ENCODE measurements at places on chromosomes 5 and 9.

- no peak for DNase-seq
These were observed 51.5 kb downstream of the LRSAM1 start for GRCh38 chr9:127502706-127503378.

- no peak for DNase-seq
These were observed 2.2 kb downstream of the RAD1 start for GRCh38 chr5:34913072-34913471.

DNA sequence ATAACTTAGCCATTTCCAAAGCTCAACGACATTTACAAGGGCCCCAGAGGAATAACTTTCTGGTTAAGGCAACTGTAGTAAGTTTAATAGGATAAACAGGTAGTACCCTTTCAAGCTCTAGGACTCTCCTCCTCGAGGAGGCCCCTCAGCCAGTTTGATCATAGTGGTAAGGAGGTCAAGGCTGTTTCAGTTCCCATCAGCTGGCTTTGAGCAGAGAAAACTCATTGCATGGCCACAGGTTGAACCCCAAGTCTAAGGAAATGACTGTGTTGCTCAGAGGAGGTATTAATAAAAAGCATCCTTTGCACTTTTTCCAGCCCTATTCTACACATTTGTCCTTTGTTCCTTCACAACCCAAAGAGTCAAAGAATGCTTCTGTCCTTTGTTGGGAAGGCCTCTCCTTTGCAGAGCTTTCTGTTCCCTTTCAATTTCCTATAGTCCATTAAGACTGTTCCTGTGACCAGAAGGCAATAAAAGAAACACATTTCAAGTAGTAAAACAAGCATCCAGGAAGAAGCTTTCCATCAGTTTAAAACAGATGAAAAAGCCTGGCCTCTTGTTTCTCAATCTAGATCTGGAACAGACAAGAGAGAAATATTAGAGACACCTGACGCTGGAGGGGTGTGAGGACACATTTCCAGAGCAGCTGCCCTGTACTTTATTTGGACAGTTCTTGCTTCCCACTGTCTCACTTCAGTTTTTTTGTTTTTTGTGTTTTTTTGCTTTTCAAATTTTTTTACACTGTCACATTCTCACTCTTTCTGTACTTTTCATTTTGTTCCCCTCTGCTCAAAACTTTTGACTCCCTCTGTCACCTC is 54.1 kb downstream of the PRRC1 start:
- DNase-seq = no peak

DNA sequence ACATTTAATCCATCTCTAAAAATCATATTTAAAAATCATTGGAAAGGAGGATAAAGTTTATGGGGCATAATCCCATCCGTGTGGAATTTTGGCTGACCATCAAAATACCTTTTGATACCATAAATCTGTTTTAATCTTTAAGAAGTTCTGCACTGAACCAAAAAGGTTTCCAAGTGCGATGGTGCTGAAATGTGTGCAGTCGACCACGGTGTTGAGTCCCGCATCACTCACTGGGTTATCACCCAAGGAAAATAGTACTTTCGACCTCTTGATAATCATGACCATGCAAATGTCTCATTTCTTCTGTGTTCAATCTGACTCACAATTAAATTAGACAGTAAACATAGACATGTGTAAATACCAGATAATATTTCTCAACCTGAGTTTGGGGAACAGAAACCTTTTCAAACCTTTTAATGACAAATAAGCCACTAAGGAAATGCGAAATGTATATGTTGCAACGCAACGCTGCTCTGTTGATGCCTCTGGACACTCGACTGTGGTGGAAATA is 62.0 kb upstream of the CDH6 start:
- no peak for DNase-seq

DNA sequence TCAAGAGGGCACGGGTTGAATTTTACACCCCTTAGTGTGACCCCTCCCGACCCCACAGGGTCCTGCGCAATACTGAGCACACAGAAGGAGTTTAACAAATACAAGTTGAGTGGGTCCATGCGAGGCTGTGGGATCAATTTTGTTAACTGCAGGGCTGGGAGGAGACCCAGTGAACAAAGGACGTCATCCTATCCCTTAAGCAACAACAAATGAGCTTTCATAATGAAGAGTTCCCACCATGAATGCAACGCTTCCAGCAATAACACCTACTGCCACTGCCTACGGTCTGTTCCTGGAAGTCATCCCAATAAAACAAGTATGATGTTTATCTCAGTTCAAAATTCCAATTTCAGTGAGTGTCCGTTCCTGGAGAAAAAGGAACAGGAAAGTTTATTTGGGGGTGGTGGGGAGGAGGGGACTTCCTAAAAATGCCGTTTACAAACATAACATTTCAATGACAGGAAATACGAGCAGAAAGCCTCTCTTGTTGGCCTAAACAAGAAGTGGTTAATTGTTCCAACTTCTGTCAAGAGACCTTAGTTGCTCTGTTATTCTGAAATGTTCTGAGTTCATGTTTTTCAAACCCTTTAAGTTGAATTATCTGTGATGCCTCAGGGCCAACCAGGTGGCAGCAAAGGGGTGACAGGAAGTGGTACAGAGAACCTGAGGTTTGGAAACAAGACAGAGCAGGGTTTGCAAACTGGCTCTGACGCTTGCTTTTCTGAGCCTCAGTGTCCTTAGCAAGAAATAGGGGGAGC is 65.8 kb upstream of the PLPP6 start:
- no peak for DNase-seq

DNA sequence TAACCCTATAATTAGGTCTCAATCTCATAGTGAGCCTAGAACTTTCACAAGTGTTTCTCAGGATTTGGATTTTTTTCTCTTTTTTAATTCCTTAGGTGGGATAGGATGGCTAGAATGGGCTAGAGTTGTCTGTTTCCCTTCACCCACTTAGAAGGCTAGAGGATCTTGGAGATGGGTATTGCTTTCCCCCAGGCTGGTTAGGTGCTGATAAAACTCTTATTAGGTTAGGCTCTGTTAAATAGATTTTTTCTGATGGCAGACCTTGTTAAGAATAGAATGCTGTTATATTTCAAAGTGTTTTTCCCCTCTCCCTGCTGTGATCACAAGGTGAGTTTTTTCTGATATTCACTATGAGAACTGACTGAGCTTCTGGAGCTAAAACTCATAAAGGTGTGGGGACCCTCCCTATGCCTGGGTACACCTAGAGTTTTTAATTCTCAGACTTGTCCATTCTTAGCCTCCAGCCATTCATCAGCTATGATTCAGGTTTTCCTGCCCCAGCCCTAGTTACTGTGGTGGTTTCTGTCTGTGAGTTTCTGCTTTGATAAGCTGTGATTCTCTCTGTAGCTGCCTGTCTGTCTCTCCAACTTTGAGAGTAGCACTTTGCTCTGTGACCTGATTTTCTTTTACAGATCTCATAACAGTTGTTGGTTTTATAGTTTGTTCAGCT is 132.4 kb downstream of the HACD4 start:
- no peak for DNase-seq

- DNase-seq = no peak
These were observed 52.1 kb downstream of the TSSK1B start for GRCh38 chr5:113382731-113383130.

DNA sequence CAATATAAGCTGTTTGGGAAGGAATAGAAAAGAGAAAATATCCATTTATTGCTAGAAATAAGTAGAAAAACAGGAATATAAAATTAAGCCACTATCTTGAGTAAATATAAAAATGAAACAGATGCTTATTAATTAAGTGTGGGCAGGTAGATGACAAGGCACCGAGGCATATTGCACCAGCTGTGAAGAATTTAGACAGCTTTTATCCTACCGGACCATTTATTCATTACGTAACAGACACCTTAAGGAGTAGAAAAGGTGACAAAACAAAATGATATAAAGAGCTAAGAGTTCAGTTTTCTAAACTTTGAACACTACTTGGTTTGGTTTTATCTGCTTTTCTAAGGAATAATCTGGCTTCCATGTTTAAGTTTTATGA is 404.1 kb downstream of the PTPRD start:
- no peak for DNase-seq

GRCh38 chr9:94289691-94290090 is 30.6 kb downstream of the ZNF169 start:
- no peak for DNase-seq

DNA sequence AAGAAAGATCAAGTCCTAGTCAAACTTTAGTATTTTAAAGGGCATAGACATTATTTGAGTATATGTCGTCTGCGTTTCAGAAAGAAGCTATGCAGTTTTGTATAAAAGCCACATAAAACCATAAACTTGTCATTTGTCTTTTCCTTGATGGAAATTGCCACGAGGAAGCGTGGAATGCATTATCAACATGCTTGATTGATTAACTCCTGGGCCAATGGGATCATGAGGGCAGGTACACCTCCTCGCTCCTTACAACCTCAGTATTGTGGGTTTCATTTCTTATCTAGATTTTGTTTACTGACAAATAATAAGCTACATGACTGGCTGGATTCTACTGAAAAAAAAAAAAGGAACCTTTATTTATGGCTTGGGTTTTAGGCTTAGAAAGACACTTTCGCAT is 122.5 kb upstream of the RFX3 start:
- no peak for DNase-seq

- DNase-seq = no peak
These were observed 1630.1 kb upstream of the C9orf72 start for GRCh38 chr9:29203244-29203930.

- DNase-seq = no peak
These were observed 477.6 kb downstream of the TLE1 start for GRCh38 chr9:81211741-81212140.

GRCh38 chr5:35212122-35212982 is 17.9 kb downstream of the PRLR start:
- no peak for DNase-seq

DNA sequence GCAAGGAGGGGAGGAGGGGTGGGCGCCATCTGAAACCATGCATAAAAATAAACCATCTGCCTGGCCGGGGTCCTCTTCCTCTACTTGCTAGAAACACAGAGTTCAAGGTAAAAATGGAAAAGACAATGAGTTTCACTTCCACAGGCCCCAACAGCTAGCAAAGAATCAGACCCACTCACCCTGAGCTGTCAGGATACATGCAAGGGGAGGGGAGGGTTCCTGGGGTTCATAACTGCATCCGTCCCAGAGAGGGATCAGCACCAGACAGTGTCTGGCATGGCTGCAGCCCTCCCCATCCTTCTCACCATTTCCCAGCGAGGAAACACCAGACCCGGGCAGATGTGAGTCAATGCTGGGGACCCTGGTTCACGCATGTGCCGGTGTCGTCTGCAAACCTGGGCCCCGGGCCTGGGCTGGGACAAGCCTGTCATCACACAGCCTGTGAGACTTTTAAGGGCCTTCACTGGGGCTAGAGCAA is 55.4 kb downstream of the SEMA4D start:
- no peak for DNase-seq

DNA sequence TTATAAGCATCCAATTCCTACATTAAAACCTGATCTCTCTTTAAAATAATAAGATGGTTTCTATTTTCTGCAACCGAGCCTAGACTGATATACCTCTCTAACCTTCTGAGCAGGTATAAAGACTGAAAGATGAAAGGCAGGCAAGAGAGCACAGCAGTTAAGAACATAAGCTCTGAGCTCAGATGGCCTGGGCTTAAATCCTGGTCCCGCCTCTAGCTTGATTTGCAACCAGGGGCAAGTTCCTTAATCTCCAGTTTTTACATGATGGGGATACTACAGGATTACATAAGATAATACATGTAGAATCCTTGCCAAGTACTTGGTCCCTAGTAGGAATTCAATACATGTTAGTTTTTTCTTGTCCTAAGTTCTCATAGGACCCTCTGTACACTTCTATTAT is 33.9 kb downstream of the SLC24A2 start:
- DNase-seq = no peak

DNA sequence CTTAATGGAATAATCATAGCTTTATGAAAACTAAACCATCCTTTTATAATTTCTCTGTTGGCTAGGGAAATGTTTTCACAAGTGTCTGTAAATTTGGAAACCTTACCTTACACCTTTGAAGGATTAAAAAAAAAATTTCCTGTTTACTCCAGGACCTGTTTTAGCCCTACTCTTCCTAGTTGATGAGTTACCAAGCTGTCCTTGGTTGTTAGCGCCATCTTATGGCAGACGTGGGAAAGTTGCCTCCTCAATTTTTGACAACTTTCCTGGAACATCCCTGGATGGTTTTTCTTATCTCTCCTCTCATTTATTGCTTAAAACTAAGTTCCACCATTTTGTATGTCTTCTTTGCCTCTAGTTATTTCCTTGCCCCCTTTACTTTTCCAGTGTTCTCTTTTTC is 25.7 kb downstream of the ZSWIM6 start:
- DNase-seq = no peak

DNA sequence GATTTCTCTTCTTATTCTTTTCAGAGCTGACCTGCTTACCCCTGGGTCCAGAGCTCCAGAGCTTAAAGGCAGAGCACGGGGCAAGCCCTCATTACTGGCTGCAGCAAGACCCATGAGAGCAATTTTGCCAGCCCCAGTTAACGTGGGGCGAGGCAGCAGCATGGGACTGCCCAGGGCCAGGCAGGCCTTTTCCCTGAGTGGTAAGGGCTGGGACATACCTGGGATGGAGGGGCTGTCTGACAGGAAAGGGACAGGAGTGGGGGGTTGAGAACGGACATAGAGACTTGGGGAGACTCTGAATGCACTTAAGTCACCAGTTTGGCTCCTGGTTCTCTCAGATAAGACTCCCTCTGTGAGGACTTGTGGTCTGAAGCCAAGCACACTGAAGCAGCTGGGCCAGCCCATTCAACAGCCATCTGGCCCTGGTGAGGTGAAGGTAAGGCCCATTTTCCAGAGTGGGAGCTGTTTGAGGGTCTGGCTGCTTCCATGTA is 26.2 kb downstream of the HMGXB3 start:
- no peak for DNase-seq

- DNase-seq = no peak
These were observed 36.7 kb upstream of the UBE2D2 start for GRCh38 chr5:139524446-139524845.

- DNase-seq = no peak
These were observed 2.3 kb downstream of the SLC44A1 start for GRCh38 chr9:105246656-105247173.

DNA sequence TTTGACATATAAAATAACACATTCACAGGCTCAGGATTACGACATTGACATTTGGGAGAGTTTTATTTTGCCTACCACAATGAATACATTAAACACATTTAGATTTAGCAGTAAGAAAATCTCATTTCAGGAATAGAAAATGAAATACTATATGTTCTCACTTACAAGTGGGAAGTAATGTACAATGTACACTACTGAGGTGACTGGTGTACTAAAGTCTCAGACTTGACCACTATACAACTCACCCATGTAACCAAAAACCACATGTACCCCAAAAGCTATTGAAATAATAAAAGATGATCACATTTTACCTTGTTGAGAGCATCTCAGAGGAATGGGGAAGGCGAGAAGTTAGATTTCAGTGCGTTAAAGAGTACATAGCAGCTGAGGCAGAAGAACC is 1202.4 kb upstream of the SEMA6A start:
- DNase-seq = no peak

Measured in NCI-H2107 (cell line).